ENCODE measurements at places on chromosomes 11 and 22.

DNA sequence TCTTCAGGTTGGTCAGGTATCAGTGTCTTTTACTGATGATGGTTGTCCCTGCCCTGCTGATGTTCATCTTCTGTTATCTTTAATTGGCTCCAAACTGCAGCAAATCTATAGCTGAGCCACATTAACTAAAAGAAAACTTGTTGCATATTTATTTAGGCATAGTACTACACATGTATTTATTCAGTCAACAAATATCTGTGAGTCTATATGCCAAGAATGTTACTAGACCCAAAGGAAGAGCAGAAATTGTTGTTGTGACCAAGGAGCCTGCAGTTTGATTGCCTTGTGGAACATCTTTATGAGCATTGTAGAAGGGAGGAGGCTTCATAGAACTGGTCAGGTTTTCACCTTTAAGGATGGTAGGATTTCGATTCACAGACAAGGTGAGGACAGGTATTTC lies 10.1 kb downstream of the BMAL1 start:
- no peak for DNase-seq

- DNase-seq, result no peak
Measured at GRCh38 chr11:111777094-111778046, 11.2 kb upstream of the PPP2R1B start.

DNA sequence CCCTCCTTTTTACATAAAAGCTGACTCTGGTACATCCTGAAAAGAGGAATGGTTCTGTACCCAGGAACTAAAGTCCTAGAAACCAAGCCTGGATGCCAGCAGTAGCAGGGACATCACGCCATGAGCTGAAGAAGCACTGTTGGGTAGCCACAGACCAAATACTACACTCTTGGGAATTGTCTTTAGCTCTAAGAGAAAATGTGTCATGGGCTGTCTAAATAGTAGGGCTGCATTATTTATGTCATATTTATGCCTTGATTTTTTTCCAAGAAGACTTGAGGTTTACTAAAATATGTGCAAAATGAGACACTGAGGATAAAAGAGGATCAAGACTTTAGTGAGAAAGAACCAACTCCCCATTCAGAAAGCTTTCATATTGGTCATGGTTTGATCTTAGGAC lies 213.6 kb downstream of the RAB38 start:
- DNase-seq, result no peak

DNA sequence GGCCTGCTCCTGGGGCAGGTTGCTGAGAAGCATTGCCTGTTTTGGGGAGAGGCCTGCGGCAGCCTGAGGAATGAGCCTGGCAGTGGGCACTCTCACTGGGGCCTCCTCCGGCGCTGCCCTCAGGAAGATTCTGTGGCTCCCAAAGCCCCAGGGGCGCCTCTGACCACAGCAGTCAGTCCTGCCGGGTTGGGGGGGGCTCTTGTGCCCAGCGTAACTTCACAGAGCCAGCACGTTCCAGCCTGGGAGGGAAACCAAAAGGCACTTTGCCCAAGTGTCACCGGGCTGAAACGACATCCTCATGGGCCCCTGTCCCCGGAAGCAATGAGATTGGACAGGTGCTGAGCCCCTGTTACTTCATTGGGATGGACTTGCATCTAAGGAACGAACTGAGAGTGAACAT lies 4.3 kb upstream of the LRP5 start:
- no peak for DNase-seq

GRCh38 chr11:14021738-14022137 lies 59.2 kb downstream of the SPON1 start:
- DNase-seq, result no peak

GRCh38 chr11:100890789-100891188 lies 203.7 kb downstream of the ARHGAP42 start:
- DNase-seq, result no peak

DNA sequence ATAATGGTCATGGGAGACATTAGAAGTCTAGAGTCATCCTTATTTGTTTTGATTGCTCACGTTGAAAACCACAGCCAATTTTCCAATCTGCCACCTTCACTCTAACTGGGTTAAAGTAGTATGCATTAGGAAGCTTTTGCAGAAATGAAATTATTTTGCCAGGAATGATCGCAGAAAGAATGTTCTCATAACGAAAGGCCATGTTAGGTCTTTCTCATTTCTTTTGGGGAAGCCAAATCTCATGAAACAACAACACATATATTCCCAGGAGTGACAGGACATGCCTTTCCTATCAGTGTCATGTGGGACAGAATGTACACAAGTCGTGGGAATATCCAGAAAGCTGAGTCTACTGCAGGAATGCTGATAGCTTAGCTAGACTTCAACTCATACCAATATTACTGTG lies 386.3 kb downstream of the AASDHPPT start:
- no peak for DNase-seq

- DNase-seq, result no peak
Measured at GRCh38 chr11:18394928-18395734, 768 bp downstream of the LDHA start.

GRCh38 chr11:763073-763463 lies 14.2 kb downstream of the GATD1 start:
- DNase-seq, result no peak

DNA sequence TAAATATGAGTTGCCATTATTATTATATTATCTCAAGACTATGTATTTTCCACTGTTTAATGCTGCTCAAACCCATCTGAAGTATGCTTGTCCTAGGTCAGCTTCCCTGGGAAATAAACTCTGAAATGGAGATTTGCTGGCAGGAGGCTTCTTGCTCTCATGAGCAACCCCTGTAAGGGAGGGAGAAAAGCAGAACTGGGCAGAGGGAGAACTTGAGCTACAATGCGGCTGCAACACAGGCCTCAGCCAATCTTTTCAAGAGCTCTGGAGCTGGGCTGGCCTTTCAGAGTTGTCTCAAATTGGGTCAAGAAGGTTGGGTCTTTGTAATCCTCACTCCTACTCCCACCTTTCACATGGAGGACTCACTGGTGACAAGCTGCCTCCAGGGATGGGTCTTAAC lies 412.6 kb downstream of the TENM4 start:
- no peak for DNase-seq

GRCh38 chr11:41404109-41404508 lies 55.3 kb downstream of the LRRC4C start:
- no peak for DNase-seq

GRCh38 chr22:31497148-31497938 lies 1.0 kb downstream of the SFI1 start:
- no peak for DNase-seq

DNA sequence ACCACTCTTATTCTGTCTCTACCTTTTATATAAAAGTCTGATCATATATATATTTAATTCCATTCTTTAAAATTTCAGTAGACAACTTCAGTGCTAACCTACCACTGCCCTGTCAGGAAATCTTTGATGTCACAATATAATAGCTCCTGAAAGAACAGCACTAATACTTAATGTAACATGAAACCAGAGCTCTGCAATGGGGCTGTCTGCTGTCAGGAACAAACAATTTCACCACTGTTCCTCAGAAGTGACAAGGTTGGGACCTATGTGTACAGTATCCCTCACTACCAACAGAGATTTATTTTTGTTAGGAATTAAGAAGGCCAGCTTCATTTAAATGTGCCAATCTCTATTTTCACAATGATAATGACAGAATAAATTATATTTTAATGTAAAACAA lies 165.5 kb upstream of the C11orf58 start:
- no peak for DNase-seq

- DNase-seq, result no peak
Measured at GRCh38 chr22:35435201-35435740, 35.3 kb downstream of the MCM5 start.

GRCh38 chr22:48379371-48379770 lies 1448.3 kb downstream of the BRD1 start:
- no peak for DNase-seq

- DNase-seq, result no peak
Measured at GRCh38 chr11:65417702-65418430, 4.7 kb upstream of the NEAT1 start.

- no peak for DNase-seq
Measured at GRCh38 chr11:61362542-61362875, 335 bp downstream of the TMEM138 start.

DNA sequence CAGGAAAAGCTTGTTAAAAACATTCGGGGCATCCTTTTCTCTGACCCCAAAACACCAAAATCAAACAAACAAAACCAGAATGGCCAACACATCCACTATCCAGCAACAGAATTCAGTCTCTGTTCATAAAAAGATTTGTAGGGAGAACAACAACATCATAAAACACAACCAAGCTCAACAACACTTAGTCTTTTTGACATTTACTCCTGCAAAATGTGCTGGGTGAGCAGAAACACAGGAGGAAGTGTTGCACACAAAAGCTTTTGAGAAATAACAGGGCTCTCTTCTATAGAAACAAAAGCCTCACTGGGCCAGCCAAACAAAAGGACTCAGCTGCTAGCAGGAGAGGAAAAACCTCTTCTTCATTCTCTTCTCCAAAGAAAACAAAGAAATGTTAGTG lies 736.0 kb upstream of the CCDC90B start:
- DNase-seq, result no peak

DNA sequence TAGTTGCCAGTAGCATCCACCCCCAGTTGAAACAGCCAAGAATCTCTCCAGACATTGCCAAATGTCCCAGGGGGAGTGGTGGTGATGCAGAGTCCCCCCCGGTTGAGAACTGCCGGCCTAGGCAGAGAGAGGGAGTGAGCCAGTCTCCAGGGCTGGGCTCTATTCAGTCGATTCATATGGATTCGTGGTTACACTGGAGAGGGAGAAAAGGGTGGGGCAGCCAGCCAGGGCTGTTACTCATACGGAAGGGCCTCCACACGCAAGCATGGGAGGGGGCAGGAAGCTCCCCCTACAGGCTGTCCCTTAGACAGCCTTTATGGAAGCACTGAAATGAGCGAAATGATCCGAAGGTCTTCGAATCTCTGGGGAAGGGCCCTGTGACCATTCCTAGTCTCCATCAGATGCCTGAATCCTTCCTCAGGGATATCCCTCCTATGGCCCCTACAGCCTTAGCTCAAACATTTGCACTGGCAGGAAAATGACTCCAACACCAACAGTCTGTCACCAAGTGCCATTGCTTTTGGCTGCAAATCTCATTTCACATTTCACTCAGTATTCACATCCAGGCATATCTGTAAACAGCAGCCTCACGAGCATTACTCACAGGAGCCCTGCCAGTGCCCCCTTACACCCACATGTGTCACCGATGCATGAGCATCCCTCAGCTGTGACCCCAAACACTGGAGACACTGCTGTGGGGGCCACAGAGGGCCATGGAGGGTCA lies 18.4 kb upstream of the TLCD5 start:
- DNase-seq, result no peak

- no peak for DNase-seq
Measured at GRCh38 chr22:50486561-50487289, at the start of gene MIOX. MIOX (plus strand) TSS chr22:50486859; CDS start chr22:50486898, 39 bp downstream.

- DNase-seq, result no peak
Measured at GRCh38 chr11:2139123-2139521, at the start of gene IGF2. IGF2 (minus strand) TSS chr11:2139389; CDS start chr11:2135523, 3,866 bp downstream.

GRCh38 chr11:85076535-85077330 lies 550.4 kb downstream of the DLG2 start:
- no peak for DNase-seq

- DNase-seq, result no peak
Measured at GRCh38 chr22:33321466-33321865, 263.3 kb upstream of the SYN3 start.

DNA sequence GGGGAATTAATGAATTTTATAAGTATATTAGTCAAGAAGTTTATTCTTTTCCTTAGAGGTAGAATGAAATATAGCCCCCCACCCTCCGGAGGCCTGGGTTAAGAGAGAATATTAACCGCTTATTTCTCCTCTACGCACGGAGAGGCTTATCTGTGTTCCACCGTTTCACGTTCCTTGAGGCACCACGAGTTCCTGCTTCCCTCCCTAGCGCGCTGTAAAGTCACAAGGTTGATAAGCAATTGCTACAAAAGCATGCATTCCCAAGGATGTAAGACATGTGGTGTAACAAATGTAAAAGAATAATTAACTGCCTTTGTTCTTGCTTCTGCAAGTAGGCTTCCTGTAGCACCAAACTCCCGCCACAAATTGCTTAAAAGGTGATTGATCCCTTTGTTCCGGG lies 1.5 kb upstream of the ANKRD42 start:
- DNase-seq, result no peak

Data from anterior cingulate cortex (tissue), 58 donors.